ENCODE measurements at places on chromosomes 6 and 20.

GRCh38 chr20:42010090-42010489 is 391.9 kb upstream of the CHD6 start:
- DNase-seq: no peak

DNA sequence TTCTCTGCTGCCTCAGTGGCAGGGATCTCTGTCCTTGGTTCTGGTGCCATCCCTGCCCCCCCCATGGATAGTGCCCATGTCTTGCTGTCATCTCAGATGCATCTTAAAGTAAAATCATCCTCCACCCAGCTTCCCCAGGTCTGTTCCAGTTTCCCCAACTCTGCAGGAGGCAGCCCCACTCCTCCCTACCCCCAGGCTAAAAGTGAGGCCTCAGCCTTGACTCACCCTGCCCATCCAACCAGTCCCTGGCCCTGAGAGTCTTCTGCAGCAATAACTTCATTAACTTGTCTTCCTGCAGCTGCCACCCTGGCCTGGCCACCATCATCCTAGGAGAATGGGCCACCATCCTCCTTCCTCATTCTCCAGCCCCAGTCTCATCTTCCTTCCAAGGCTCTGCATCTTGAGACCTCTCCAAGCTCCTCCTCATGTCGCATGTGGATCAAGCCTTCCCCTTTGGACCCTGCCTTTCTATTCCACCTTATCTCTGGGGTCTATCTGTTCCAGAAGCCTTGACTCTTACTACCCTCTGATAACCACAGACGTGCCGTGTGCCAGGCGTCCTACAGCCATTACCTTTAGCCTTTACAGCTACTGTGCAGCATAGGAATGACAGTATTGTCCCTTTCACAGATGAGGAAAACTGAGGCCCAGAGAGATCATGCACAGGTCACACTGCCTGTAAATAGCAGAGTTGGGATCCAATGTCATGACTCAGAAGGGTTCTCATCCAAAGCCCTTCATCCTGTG is 2.0 kb upstream of the PNPLA1 start:
- no peak for DNase-seq

- DNase-seq: no peak
Observed at GRCh38 chr6:39905640-39905975, 28.7 kb downstream of the MOCS1 start.

DNA sequence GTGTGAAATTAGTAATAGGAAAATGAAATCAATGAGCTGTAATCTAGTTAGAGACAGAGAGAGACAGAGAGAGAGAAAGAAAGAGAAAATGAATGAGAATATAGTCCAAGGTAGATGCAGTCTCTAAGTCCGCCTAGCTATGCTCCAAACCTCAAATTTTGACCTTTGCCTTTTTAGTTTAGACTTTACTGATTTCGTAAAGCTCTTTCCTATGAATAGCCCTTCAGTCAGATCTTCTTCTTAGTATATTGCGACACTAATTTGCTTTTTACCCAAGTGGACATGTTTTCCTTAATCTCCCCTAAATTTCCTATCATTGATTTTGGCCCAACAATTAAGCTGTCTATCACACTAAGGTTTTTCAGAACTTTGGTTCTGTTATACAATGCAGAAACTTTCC is 49.5 kb downstream of the TFAP2D start:
- no peak for DNase-seq

- DNase-seq: peak; percentile 51
Observed at GRCh38 chr20:4014031-4014474, 1.3 kb downstream of the RNF24 start.

GRCh38 chr20:44411020-44411756 is 55.7 kb downstream of the HNF4A start:
- DNase-seq: no peak

GRCh38 chr6:21227486-21227885 is 366.1 kb upstream of the SOX4 start:
- no peak for DNase-seq

DNA sequence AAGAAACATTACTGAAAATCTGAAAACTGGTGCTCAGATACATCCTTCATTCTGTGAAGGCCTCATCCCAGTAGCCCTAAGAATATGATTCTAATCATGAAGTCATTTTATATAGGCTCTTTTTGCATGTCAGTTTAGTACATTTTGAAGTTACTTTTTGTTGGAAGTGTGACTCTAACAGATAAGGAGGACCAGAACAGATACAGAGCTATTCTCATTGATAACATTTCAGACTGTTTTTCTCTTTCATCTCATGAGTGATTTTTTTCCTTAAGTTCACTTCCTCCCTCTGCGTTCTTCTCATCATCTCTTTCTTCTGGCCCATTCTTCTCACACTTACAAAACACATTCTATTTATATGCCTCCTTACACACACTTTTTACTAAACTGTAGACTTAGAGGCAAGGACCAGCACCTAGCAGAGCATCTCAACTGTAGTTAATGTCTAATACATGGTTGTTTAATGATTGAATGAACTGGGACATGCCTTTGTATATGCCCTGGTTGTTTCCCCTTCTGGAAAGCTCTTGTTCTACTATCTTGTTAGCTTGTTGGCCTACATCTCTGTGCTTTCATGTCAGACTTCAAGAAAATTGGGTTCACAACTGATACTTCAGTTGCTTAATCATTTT is 8.7 kb downstream of the CTNNBL1 start:
- DNase-seq: no peak

DNA sequence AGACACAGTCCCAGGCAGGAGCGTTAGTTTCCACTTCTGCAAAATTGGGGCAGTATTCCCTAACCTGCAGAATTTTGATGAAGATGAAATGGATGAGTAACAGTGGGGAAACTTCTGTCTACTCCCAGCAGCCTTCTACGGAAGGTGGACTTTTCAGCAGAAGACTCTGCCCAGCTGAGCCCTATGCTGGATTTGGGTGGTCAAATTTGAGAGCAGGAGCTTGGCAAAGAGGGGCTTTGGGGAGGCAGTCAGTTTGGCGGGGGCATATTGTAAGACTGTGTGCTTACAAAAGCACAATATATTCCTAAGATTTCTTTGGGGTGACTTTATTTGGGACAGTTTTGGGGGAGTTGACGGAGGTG is 5.4 kb upstream of the SDCBP2 start:
- no peak for DNase-seq

DNA sequence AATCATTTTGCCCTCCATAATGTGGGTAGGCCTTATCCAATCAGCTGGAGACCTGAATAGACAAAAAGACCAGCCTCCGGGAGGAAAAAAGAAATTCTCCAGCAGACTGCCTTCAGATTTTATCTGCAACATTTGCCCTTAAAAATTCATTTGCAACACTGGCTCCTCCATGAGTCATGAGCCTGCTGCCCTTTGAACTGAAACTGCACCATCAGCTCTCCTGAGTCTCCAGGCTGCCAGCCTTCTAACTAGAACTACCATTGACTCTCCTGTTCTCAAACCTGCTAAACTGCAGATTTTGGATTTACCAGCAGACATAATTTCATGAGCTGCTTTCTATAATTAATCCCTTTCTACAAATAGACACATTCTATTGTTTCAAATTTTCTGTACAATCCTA is 223.9 kb upstream of the THEMIS start:
- no peak for DNase-seq

DNA sequence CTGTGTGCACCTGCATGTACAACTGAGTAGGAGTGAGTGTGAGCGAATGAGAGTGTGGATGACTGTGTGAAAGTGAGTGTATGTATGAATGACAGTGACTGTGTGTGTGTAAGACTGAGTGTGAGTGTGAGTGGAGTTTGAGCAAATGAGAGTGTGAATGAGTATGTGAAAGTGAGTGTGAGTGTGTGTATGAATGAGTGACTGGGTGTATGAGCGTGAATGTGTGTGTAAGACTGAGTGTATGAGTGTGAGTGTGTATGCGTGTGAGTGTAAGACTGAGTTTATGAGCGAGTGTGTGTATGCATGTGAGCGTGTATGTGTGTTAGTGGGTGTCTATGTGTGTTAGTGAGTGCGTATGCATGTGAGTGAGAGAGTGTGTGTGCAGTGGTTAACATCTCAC is 220.8 kb downstream of the QKI start:
- no peak for DNase-seq

GRCh38 chr6:30690403-30691207 is at the start of gene NRM:
NRM (minus strand) TSS chr6:30690984; CDS start chr6:30690974, 10 bp downstream.
- peak; percentile 91 for DNase-seq

DNA sequence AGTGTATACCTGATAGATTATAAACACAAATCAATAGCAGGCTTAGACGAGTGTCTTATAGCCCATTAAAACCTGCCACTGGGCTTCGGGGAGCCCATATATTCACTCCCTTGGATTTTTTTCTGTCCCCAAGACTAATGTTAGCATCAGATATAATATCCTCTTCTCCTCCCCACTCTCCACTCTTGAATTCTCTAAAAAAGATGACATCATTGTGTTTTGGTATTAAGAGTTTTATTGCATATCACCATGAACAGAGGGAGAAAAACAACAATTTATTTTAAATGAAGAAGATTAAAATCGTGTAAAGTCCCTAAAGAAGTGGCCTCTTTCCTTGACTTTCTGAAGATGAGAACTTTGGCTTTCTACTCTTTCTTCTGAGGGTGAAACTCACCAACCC is 84.4 kb downstream of the MLIP start:
- no peak for DNase-seq

GRCh38 chr6:30325150-30325872 is 1.4 kb upstream of the TRIM39 start:
- DNase-seq: peak; percentile 71

DNA sequence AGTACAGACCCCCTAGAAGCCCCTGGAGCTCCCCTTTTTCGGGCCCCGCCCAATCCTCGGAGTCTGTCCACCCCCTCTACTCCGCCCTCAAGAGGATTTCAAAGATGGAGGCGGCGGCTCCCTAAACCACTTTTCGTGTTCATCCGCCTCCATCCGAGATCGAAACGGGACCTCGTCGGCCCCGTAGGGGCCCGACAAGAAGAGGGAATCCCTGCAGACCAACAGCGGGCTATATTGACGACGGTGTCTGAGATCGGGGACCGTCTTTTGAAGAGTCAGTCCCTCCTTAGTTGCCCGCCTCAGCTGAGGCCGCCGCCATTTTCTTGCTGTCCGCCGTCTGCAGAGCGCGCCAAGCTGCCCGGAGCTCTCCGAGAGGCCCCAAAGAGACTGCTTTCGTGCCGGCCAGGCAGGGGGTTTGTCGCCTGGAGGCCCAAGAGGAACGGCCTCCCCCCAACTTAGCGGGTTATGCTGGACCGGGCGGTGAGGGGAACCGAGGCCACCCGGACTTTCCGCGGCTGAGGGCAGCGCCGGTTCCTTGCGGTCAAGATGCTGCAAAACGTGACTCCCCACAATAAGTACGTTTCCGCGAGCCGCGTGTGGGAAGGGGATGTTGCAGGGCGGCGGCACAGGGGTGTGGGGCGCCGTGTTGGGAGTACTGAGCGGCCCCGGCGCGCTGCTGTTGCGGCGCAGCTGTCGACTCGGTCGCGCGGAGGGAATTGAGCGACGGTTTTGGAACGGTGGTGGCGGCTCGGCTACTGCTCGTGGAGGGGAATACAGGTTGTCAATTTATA is 4.2 kb downstream of the BRD2 start:
- no peak for DNase-seq

- DNase-seq: no peak
Observed at GRCh38 chr6:36399970-36400369, 12.5 kb upstream of the ETV7 start.

DNA sequence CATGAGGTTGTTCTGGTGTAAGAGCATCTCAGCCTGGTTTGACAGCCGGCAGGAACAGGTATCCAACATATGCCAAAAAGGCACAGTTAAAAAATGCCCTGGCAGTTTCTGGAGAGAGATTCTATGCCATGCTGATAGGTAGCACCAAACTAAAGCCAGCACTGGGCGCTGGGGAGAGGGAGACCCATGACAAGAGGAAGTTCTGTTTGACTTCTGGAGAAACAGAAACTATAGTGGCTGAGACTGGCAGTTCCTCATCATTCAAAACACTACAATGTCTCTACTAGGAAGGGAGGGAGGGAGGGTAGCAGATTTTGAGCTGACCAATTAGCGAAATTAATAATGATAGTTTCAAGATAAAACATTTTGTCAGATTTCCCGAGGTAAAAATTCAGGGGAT is 174.1 kb downstream of the ADAT2 start:
- no peak for DNase-seq

- no peak for DNase-seq
Observed at GRCh38 chr6:24689964-24690363, 23.1 kb downstream of the ACOT13 start.

DNA sequence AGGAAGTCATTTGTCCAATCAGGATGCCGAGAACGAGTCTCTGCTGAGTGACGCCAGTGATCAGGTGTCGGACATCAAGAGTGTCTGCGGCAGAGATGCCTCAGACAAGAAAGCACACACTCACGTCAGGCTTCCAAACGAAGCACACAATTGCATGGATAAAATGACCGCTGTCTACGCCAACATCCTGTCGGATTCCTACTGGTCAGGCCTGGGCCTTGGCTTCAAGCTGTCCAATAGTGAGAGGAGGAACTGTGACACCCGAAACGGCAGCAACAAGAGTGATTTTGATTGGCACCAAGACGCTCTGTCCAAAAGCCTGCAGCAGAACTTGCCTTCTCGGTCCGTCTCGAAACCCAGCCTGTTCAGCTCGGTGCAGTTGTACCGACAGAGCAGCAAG is 281.5 kb downstream of the TSHZ2 start:
- peak; percentile 36 for DNase-seq

DNA sequence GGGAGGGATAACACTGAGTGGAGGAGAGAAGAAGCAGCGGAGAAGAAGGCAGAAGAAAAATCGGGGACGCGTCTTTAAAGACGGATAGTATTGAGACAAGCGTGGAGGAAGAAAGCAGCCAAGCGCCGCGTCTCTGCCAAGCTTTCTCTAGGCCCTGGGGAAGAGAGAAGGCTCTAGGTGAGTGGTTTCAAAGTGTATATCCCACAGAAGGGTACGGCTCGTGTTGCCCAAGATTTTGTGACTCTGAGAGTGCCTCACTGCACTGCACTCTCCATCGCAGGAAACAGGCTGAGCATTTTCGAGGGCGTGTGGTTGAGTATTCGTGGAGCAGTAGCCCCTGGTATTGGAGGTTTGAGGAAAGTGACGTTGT is 185.4 kb downstream of the TRIM27 start:
- DNase-seq: no peak

- DNase-seq: no peak
Observed at GRCh38 chr6:79133173-79133572, 55.1 kb upstream of the PHIP start.
